ENCODE measurements at places on chromosomes 2 and 18.

GRCh38 chr2:128736046-128736688, 417.5 kb upstream of the HS6ST1 start:
- DNase-seq: no peak

DNA sequence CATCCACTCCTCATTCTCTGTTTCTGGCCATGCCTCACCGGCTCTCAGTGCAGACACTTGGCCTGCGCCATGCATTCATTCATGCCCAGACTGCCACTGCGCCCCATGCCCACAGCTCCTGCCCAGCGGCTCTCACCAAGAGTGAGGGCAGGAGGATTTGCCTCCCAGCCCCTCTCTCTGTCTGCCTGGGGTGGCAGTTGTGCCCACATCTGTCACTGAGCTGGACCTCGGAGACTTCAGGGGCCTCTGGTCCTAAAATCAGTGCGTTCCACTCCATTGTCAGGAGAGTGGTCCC, 75.1 kb downstream of the CIB4 start:
- no peak for DNase-seq

- DNase-seq: no peak
Measured at GRCh38 chr2:37615804-37616676, 55.4 kb downstream of the CDC42EP3 start.

DNA sequence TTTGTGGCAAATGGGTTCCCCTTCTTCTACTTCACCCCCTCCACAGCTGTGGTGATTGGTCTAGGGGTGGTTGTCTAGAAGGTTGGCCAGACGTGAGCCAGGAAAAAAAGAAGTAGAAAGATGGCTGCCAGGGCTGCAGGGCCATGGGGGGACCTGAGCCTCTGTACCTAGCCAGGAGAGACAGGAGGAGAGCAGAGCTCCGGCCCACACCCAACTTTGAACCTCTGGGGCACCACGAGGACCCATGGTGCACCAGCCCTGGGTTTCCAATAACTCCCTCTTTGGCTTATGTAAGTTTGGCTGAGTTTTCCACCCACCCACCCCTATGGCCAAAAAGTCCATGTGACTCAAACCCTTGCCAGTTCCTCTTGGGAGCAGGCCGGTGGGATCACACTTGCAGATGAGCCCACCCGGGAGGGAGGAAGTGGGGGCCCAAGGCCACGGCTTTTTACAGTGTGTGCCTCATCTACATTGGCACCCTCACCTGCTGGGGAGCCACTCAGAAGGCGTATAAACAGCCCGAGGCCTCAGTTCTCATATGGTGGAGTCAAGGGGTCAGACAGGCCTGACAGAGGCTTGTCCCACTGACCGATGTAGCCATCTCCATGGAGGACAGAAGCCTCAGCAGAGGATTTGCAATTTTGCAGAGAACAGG, 293.1 kb upstream of the HDAC4 start:
- no peak for DNase-seq

- DNase-seq: no peak
Measured at GRCh38 chr2:219168526-219168925, 1.3 kb downstream of the SLC23A3 start.

GRCh38 chr2:5766561-5766960, 74.4 kb downstream of the SOX11 start:
- DNase-seq: no peak

GRCh38 chr2:110866466-110866865, 134.1 kb downstream of the ACOXL start:
- DNase-seq: no peak

DNA sequence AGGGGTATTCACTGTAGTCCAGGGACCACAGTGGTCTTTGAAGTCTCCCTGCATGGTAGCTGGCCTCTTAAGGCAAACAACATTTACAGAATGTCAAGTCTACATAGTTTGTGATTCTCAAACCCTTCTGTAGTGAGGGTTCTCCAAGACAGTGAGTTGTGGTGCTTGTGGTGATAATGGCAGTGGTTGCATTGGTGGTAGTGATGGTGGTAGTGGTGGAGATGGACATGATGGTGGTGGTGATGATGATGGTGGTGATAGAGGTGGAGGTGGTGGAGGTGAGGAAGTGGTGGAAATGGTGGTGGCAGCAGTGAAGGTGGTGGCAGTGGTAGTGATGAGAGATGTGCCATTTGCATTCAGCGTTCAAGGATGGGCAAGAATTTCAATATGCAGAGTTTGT, 104.9 kb downstream of the TACR1 start:
- DNase-seq: no peak

Measured in NCI-H510A (cell line).